Natural killer cell (primary cell): ENCODE measurements at places on chromosomes 7 and 10. TPM values are rescaled to one million over a fixed set of nuclear protein-coding genes. Genes with fewer than 3 reads are reported as not detected.

The SPRN gene
- not detected for total RNA-seq

DNA sequence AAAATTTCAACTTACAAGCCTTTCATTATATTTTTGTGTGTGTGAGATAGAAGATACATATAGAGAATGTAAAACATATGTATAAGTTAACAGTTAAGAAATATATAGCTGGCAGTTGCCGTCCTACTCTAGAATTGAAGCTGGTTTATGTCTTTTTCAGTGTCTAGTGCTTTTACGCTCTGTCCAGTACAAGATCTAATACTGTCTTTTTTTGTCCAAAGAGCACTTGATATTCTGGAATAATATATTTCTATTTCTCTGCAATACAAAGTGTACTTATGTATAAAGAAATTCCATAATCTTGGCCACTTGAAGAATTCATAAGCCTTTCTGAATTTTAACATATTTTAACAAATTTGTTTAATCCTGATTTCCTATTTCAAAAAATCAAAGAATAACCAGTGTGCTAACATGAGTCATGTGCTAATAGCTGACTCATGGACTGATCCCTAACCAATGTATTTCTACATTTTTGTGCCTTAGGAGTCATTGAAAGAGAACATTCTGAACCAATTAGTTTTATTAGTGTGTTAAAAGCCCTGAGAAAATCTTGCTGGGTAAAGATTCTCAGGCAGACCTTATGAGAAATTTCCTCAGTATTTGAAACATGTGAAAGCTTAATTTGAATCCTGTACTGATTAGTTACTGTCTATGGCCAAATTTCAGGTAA, 73.2 kb upstream of the CCAR1 start:
- no peaks in the 10 kb centered on the region for H3K4me1 ChIP-seq
- peaks cover 4% of the 10 kb centered on the region for H3K36me3 ChIP-seq
- DNase-seq: no peak

GRCh38 chr7:18520450-18521235, 25.1 kb downstream of the HDAC9 start:
- DNase-seq: no peak
- H3K4me3 ChIP-seq: no peak overlapping the region
- H3K4me1 ChIP-seq: peaks cover 3% of the 10 kb centered on the region
- H3K27me3 ChIP-seq: no peaks in the 10 kb centered on the region
- peak overlapping the region; percentile 53 for H3K27ac ChIP-seq

DNA sequence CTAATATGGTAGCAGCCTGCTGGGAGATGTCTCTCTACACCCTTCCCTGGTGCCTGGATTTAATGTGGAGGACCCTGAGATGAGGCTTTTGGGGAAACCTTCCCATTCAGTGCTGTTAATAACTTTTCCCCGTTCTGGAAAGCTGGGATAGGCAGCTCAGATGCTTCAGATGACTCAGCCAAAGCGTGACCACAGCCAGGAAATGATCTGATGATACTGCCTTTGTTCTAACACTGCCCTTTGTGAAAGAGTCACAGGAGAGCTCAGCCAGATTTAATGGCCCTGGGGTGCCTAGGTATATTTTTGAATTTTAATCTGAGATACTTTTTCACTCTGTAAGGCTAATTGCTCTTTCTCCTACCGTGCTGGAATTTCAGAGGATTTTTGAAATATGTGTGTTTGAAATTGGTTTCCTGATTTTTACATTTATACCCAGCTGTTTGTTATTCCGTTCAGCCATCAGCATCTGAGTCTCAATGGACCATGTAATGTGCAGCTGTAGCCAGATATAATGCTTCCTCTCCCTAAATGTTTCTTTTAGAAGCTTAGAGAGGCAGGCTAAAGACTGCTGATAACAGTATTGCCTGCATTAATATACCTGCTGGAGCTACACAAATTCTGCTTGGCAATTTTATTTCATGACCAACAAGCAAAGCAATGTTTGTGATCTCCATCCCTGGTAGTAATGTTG, 17.8 kb downstream of the CELF2 start:
- no peak for DNase-seq
- no peak overlapping the region for H3K4me3 ChIP-seq
- no peaks in the 10 kb centered on the region for H3K4me1 ChIP-seq
- no peaks in the 10 kb centered on the region for H3K36me3 ChIP-seq

- no peaks in the 10 kb centered on the region for H3K4me1 ChIP-seq
- no peak overlapping the region for H3K27ac ChIP-seq
- H3K36me3 ChIP-seq: no peaks in the 10 kb centered on the region
- no peak for DNase-seq
Measured at GRCh38 chr7:46178661-46179060, 257.6 kb upstream of the IGFBP3 start.

DNA sequence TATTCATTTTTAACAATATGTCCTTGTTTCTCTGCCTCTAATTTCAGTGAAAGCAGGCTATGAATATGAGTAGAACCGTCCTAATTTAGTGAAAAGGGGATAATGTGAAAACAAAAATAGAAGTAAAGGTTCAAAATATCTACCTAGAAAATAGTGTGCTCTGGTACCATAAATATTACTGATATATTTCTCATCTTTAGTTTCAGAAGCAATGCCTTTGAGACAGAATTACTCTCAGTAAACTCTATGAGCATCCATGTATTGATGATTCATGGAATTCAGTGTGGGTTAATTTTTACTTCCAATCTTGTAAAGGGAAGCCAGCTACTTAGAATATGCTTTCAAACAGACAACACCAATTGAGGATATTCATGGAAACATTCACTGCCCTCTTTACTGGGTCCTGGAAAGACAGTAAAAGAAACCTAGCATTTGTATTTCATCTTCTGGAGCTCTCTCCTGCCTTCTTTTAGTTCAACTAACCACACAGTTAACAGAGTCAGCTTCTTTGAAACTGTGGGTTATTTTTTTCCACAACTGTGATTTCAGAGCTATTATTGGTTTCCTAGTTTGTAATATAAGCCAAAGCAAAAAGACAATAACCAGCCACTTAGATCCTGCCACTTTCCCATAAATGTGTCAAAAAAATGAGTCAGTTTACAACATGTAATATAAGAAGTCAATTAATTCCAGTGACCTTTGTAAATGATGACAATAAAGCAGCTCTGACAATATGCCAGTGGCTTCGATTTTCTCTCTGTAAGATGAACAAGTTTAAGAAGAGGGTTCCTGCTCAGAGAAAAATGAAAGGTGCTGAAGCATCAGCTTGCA, 1.7 kb downstream of the LRRN3 start:
- H3K4me3 ChIP-seq: no peak overlapping the region
- no peaks in the 10 kb centered on the region for H3K27me3 ChIP-seq
- no peak overlapping the region for H3K27ac ChIP-seq
- no peaks in the 10 kb centered on the region for H3K36me3 ChIP-seq
- no peaks in the 10 kb centered on the region for H3K4me1 ChIP-seq

The POU6F2 gene
- total RNA-seq: not detected

DNA sequence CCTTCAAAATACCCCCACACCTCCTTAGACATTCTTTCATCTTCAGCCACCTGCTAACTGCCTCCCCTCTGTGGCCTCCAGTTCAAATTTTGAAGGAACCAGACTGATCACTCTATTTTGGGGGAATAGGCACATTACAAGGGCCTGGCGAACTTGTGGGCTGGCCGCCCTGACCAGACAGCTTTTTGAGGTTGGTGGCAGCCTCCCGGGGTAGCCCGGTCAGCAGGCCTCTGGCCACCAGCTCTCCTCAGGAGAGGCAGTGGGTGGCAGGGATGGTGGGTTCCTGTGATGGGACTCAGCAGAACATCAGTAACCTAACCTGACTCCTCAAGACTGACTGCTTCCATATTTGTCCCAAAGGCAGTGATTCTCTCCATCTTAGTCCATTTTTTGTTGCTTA, 17.4 kb upstream of the EEPD1 start:
- no peak for DNase-seq
- H3K36me3 ChIP-seq: no peaks in the 10 kb centered on the region
- no peak overlapping the region for H3K27ac ChIP-seq
- H3K4me3 ChIP-seq: no peak overlapping the region
- no peaks in the 10 kb centered on the region for H3K4me1 ChIP-seq

DNA sequence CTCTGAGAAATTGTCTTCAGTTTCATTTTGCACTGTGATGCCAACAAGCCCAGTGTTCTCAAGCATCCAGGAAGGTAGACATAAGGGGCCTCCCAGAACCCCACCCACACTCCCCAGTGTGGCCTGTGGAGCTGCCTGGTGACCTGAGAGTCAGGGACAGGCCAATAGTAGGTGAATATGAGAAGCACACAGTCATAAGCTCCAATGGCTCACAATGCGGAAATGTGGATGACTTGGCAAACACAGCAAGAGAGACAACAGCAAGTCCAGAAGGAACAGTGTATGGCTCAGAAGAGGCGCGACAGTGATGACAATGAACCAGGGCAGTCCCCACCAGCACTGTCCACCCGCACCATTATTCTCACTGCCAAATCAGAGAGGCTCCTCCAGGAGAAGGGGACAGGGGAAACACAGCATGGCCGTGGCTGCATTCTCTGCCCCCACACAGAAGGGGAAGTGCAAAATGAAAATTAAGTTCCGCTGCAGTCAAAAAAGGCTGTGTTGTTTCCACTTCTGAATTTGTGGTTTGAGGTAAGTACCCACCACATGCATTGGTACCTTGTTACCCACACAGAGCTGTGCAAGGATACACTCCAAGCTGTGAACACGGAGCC, 419.8 kb downstream of the GRID1 start:
- no peaks in the 10 kb centered on the region for H3K36me3 ChIP-seq
- H3K27me3 ChIP-seq: peaks cover under 1% of the 10 kb centered on the region
- no peak for DNase-seq
- H3K4me3 ChIP-seq: no peak overlapping the region
- peaks cover 5% of the 10 kb centered on the region for H3K4me1 ChIP-seq
- no peak overlapping the region for H3K27ac ChIP-seq

- H3K4me3 ChIP-seq: peak overlapping the region; percentile 75
- DNase-seq: peak; percentile 49
- peaks cover under 1% of the 10 kb centered on the region for H3K27me3 ChIP-seq
- H3K36me3 ChIP-seq: no peaks in the 10 kb centered on the region
Measured at GRCh38 chr7:98107313-98107721, 655 bp downstream of the LMTK2 start.

DNA sequence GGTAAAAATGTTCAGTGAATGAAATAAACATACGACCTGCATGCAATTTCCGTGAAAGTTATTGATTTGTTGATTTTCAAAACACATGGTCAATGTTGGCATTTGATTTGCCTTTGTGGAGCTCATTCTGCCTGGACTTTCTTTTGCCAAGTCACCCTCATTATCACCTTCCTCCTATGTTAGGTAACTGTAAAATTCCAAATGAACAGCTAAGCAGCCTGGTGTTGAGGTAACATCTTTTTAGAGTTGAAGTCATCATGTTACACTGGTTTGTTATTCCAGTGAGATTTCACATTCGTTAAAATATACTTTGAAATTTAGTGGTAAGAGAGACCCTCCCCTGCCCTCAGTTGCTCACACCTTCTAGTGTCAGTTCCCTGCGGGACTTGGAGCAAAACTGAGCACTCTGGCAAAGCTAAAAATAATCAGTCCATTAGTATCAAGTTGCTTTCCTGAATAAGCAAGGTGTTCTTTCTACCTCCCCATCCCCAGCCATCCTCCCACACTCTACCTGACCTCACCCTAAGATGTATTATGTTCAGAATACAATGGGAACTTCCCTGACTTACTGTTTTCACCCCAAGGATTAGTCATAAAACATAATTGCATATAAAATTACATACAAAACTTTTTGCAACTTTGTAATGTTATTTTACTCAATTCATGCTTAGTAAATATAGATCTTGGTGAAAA, 283.3 kb upstream of the SEMA3A start:
- no peak overlapping the region for H3K27ac ChIP-seq
- DNase-seq: no peak
- H3K4me3 ChIP-seq: no peak overlapping the region
- no peaks in the 10 kb centered on the region for H3K27me3 ChIP-seq
- H3K36me3 ChIP-seq: no peaks in the 10 kb centered on the region

The MMP21 gene
- 0.85 TPM for total RNA-seq

DNA sequence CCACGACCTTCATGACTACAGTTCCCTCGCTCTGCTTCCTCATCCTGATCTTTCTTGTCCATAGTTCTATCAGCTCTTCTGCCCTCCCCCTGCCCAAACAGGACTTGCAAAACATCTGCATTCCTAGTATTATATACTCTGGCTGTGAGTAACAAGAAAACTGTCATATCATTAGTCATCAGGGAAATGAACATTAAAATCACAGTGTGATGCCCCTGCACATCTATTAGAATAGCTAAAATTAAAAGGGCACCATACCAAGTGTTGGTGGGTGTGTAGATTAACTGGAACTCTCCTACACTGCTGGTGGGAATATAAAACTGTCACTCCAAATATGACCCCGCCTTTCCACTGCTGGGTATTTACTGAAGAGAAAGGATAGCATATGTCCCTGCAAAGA, 141.8 kb downstream of the C7orf25 start:
- no peaks in the 10 kb centered on the region for H3K4me1 ChIP-seq
- H3K36me3 ChIP-seq: no peaks in the 10 kb centered on the region
- no peak overlapping the region for H3K4me3 ChIP-seq
- no peak overlapping the region for H3K27ac ChIP-seq
- H3K27me3 ChIP-seq: no peaks in the 10 kb centered on the region
- DNase-seq: no peak

- H3K4me1 ChIP-seq: no peaks in the 10 kb centered on the region
- H3K4me3 ChIP-seq: no peak overlapping the region
- DNase-seq: no peak
- no peaks in the 10 kb centered on the region for H3K27me3 ChIP-seq
- H3K36me3 ChIP-seq: no peaks in the 10 kb centered on the region
Measured at GRCh38 chr7:7786595-7786994, 68.2 kb upstream of the RPA3 start.
